Stimulated activated CD4-positive, alpha-beta T cell treated with anti-CD3 and anti-CD28 coated beads, TNF-alpha, amount 100 ng/mL, for 4 hours (primary cell): ENCODE measurements at places on chromosomes 1 and 21.
A peak's percentile ranks its signal among the peaks of the same experiment; 100 is the strongest.

DNA sequence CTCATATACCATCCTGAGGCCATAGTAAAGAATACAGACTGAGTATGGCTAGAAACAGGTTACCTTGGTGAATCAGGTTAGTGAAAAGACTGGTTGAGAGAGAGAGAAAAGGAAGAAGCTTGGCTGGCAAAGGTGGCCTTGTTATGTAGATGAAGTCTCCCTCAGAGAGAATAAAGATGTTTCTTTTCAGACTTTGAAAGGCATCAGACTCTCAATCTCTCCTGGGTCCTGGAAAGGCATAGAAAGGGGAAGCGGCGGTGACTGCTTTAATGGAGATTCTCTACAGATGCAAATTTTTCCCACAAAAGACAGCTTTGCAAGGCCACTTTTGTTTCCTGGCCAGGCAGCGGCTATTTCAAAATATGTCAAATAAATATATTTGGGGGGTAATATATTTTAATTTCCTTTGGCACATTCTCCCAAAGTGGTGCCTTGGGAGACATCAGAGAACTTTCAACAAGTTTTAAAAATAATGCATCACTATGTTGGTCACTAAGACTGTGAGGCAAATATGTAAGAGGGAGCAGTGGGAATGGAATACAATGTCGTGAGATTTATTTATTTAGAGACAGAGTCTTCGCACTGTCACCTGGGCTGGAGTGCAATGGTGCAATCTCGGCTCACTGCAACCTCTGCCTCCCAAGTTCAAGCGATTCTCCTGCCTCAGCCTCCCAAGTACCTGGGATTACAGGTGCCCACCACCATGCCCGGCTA, 46.1 kb downstream of the NPHS2 start:
- no peak for DNase-seq

GRCh38 chr1:170284016-170284415, 138.3 kb downstream of the NTMT2 start:
- DNase-seq = no peak

- DNase-seq = no peak
Observed at GRCh38 chr1:88973520-88974137, 18.8 kb downstream of the KYAT3 start.

GRCh38 chr1:217539510-217539909, 91.4 kb downstream of the GPATCH2 start:
- DNase-seq = no peak

GRCh38 chr1:244356376-244356775, 95.3 kb downstream of the ADSS2 start:
- DNase-seq = no peak

DNA sequence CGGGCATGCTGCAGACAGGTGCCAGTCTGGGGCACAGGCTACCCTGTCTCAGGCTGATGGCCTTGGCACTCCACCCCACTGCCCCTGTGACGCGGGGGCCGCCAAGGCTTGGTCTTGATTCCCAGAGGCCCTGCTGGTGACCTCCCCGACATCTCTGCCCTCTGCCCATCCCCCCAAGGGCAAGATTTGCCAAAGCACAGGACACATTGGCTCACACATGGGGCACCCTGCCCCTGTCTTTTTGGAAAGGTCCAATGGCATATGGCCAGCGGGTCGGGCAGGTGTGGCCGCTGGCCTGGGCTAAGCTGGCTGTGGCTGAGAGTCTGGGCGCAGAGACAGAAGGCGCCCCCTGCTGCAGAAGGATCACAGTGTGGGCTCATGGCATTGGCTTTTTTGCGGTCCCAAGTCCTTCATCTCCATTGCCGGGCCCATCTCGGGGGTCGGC, 4.6 kb downstream of the MIB2 start:
- no peak for DNase-seq

- DNase-seq = no peak
Observed at GRCh38 chr21:44583800-44584147, 3.4 kb upstream of the KRTAP10-5 start.

DNA sequence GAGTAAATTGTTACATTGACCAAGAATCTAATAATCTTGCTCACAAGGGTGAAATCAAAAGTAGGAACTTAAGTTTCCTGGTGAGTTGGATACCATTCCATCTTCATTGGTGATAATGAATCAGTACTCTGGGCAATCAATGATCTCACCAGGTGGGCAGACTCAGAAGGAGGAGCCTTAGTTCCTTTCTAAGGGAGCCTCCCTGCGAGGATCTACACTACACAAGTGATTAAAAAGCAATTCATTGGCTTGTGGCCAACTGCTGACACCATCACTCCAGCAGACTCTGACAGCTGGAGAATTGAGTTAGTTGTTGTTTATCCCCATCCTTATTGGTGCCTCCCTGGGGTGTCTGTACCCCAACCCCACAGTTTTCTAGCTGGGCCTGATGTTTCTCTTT, 84.1 kb upstream of the VANGL1 start:
- no peak for DNase-seq

- no peak for DNase-seq
Observed at GRCh38 chr1:115340879-115341278, 2.8 kb upstream of the NGF start.

GRCh38 chr21:31918250-31918775, 45.5 kb downstream of the HUNK start:
- DNase-seq = no peak

- peak; percentile 58 for DNase-seq
Observed at GRCh38 chr1:21508580-21509350, 458 bp upstream of the ALPL start.

DNA sequence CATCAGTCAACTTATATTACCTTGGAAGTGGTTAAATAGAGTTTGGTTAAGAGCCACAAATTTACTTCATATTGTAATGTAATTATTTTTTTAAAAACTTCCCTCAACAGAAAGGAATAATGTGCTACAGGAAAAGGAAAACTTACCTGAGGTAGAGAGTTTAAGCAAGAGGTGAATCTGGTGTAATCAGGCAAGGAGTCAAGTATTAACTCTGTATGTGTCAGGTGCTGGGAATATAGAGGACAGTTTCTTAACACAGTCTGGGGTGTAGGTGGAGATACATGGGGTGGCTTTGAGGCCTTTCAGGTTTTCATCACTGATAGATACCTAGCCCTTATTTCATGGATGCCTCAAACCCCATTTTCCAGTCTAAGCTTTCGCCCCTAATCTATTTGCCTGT, 25.9 kb upstream of the MYOCOS start:
- DNase-seq = no peak

GRCh38 chr1:164922585-164922984, 363.6 kb downstream of the PBX1 start:
- no peak for DNase-seq

DNA sequence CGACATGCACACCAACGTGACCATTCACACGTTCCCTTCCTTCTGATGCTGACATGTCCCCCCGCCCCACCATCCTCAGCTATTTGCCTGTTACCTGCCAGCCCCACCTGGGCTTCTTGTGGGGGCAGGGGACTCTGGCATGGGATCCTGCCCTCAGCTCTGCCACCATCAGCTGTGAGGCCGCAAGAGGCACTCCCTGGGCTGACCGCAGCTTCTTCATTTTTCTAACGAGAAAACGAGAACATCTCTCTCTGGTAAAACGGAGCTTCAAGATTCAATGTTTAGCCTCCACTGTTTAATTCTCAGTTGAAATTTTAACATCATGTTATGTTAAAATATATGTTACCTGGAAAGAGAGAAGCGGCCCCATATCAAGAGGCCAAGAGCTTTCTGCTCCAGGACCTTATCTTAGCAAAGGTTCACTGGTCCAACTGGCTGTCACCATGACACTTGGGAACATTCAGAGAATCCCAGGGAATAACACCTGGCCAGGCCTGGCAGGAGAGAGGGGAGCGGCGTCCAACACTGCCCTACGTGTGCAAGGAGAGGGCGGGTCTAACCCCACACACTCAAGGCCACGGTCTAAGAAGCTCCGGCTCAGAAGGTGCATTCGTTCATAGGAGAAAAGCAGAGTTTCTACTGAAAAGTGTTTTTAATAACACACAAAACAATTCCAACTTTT, 51.3 kb downstream of the HLCS start:
- DNase-seq = no peak

- no peak for DNase-seq
Observed at GRCh38 chr1:213605732-213606131, 382.0 kb upstream of the PROX1 start.

GRCh38 chr1:51753969-51754368, 124.6 kb downstream of the NRDC start:
- DNase-seq = no peak

- DNase-seq = no peak
Observed at GRCh38 chr21:44724196-44724595, 12.8 kb upstream of the TSPEAR start.

DNA sequence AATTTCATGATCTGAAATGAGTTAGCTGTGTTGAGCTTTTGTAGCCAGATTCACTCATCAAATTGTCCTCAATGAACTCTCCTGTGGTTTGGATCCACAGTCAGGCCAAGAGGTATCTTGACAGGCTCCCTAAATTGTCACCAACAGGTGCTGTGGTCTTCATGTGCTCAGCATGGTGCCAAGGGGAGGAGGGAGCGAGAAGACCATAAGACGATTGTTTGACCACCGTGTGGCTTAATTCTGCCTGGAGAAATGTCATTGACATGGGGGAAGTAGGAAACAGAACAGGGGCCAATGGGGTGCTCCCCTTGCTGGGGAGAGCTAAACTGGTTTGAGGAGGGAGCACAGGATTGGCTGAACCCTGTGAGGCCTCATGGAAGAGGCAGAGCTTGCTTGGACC, 219.3 kb downstream of the KCNJ6 start:
- no peak for DNase-seq

DNA sequence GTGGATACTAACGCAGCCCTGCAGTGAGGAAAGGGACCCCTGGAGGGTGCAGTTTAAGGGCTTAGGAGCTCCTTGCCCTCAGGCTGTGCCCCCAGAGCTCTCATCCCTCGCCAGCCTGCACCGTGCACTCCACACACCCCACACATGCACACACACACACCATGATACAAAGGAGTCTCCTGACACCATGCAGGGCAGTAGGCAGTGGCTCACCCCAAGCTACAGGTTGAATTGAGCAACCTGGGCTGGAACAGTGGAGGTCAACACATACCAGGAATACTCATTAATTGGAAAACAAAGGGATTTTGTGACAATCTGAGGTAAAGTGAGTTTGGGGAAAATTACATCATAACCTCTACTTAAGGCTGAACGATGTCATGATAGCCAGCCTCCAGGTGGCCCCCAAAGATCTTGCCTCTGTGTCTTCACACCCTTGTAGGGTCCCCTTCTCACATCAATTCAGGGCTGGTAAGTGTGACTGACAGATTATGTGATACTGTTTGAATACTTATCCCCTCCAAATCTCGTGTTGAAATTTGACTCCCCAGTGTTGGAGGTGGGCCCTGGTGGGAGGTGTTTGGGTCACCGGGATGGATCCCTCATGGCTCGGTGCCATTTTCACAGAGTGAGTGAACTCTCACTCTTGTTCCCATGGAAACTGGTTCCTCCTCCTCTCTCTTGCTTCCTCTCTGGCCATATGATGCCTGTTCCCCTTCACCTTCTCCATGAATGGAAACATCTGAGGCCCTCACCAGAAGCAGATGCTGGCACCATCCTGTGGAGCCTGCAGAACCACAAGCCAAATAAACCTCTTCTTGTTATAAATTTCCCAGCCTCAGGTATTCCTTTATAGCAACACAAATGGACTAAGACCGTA, 111.0 kb upstream of the RAB4A start:
- no peak for DNase-seq

DNA sequence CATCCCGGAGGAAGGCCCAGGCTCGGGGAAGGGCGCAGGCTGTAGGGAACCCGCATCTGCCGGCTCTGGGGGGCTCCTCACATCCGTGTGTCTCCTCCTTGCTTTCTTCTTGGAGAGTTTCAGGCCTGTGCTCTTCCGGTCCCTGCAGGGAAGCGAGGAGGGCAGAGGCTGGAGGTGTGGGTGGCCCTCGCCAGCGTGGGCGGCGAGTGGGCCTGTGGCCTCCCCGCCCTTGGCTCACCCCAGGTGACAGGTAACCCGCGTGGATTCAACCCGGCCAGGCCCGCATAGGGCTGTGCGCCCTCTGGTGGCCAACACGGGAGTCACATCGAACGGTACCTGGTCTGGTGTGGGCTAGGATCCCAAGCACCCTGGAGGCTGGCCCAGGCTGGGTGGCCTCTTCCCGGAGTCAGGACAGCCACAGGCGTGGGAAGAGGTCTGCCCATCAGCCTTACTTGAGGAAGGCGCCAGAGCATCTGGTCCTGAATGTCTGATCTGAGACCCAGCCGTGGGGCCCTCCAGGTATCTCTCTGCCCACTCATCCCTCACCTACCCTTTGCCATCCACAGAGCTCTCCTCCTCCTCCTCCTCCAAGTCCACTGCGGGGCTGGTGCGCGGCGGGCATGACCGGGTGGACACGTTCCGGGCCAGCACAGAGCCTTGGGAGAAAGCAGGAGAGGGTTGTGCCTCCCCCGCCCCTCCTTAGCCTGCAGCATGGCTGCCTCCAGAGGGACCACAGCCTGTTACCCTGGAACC, 9.6 kb upstream of the TNFRSF25 start:
- DNase-seq = peak; percentile 76

- peak; percentile 18 for DNase-seq
Observed at GRCh38 chr1:246930830-246931548, 759 bp downstream of the AHCTF1 start.

DNA sequence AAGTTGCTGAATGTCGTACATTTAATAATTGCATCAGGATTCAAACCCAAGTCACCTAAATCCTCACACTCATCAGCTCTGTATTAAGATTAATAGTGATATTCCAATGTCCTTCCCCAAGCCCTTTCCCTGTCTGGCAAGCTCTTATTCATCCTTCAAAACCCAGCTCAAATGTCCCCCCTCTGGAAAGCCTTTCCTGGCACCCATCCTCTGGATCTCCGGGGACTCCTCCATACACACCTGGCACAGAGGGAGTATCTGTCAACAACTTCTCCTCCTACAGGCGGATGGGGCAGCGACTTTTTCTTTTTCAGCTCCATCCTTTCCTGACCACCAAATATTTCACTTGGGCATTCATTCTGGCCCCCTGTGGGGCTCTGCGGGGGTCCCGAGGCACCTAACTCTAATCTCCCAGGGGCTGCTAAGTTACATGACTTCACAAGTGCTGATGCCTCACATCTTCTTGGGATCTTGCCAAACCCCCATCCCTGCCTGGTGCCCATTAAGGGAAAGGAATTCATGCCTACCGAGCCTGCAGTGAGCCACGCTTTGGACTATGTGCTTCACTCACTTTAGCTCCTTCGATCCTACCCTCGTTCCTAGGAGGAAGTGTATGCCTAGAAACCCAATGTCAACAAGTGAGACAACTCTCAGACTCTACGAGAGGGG, 15.2 kb downstream of the TINAGL1 start:
- DNase-seq = no peak

DNA sequence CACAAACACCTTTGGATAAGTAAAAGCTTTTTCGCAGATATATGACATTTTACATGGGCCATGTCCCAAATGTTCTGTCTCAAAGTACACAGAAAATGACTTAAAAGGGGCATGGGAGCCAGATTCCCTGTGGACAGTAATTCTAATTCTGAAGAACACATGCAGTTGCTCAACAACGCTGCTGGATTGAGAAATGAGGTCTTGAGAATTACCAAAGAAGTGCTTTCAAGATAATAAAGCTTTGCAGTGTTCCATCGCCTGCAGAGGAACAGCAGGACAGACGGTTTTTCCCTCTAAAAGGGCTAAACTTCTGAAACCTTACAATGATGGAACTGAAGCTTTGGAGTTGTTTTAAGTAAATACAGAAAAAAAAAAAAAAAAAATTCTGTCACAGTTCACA, 55.3 kb upstream of the HSPA13 start:
- DNase-seq = no peak
